Activated CD8-positive, alpha-beta memory T cell treated with anti-CD3 and anti-CD28 coated beads for 48 hours (primary cell): ENCODE measurements at places on chromosomes 3 and 15.

GRCh38 chr3:171883257-171883892 lies 40.2 kb downstream of the TMEM212 start:
- no peak for DNase-seq

GRCh38 chr15:81087694-81088093 lies 46.4 kb upstream of the CFAP161 start:
- DNase-seq: no peak

- DNase-seq: no peak
Observed at GRCh38 chr3:114420072-114420471, 126.2 kb downstream of the TIGIT start.

GRCh38 chr3:123158899-123159390 lies 42.8 kb upstream of the SEC22A start:
- no peak for DNase-seq

GRCh38 chr3:127035677-127036076 lies 52.8 kb downstream of the PLXNA1 start:
- DNase-seq: no peak

DNA sequence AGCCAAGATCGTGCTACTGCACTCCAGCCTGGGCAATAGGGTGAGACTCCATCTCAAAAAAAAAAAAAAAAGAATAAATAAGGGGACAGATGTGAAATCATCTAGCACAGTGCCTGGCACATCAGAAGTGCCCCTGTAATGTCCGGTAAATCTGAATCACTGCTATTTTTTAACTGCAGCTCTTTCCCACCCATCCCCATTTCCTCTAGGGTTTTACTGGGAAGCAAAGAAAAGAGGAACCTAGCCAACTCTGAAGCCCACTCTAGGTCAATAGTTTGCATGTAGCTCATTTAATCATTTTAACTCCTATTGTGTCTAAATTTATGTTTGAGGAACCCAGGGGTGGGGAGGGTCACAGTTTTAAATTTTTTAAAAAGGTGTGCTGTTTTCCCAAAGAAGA lies 26.0 kb downstream of the MAGI1 start:
- DNase-seq: no peak
